ENCODE measurements at places on chromosomes 7 and 10.
A peak's percentile ranks its signal among the peaks of the same experiment; 100 is the strongest.

DNA sequence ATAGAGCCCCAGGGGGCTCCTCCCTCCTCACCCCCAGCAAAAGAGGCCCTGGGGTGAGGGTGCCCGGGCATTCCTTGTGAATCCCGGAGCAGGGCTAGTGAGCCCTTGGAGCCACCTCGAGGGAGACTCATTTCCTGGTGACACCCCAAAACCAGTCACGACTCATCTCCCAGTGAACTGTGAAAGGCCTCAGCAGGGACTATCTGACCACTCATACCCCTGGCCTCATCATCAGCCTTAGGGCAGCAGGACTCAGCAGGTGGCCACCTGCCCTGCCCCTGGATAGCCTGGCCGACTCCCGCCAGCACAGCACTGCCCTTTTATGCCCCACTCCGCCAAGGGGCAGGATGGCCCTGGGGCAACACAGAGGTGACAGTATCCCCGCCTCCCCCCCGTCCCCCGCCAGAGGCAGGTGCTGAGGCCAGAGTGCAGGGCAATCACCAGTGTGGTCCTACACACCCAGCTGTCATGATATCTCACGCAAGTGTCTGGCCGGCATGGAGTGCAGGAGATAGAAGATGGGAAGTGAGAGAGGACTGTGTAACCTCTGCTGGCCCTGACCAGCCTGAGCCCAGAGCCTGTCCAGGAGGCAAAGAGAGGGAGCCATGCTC is 3.2 kb downstream of the SNCG start:
- DNase-seq = no peak

DNA sequence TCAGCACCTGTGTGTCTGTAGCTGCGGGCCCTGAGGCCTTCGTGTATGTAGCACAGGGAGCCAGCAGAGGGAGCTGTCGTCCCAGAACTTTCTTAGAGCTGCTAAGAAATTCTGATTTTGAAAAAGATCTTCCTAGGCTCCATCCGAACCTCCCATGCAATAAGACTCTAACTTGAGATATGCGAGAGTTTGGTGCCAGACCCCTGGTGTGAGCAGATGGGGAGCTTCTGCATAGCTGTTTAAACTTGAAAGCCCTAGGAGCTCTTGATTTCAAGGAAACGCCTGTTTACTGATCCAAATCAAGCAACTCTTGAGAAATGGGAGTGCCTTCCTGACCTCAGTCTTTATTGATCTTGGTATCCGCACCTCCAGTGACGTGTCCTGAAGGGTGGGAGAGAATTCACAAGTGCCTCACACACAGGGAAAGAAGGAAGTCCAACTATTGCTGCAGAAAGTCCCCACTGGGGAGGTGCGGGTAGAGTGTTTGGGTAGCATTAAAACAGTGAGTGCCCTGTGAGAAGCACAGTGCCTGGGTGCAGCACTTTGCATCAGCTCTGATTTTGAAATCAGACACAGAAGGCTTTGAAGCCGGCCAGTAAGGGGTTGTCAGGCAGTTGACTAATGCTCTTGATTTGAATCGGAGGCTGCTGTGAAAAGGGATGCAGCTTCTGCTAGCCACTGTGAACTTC is 66.4 kb upstream of the STRIP2 start:
- DNase-seq = peak; percentile 80

DNA sequence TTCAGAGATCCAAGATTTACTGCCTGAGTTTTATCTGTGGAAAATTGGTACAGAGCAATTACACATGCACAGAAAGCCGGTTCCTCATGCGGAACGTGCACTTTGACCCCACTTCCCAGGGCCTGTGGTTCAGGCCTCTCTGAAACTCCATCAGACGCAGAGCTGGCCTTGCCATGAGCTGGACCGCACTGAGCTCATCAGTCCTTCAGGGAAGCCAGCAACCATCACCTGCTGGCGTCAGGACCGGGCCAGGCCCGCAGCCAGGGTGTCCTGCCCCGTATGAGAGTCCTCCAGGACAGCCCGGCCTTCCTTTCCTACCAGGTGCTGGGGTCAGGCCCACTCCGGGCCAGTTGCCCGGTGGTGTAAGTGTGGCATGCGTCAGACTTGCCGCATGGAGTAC is 446.5 kb upstream of the FOXK1 start:
- DNase-seq = no peak

DNA sequence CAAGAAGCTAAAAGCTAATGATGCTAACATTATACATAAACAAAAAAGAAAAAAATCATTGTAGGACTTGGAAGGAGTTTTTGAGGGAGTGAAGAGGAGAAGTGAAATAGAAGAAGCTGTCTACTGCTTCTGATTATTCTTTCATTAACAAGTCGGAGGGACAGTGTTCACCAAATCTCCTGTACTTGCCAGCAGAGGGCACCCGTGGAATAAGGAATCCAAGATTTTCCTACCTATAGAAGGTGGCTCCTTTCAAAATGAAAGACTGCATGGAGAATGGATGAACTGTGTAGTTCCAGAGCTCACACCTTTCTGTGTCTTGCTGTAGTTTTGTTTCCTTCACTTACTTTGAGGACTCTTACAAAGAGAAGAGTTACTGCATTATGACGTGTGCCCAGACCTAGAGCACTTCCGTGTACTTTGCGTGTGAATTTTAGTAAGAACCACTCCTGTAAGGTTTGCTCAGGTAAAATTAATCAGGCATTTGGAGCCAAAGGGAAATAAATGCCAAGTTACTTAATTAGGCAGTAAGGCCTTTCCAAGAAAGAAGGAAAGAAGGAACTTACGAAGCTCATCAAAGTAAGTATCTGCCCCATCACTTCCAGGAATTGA is 145.1 kb downstream of the SEMA3D start:
- peak; percentile 86 for DNase-seq

- peak; percentile 63 for DNase-seq
Measured at GRCh38 chr10:92699518-92700381, 10.0 kb downstream of the HHEX start.
